Stimulated activated CD8-positive, alpha-beta memory T cell treated with anti-CD3 and anti-CD28 coated beads, Interleukin-4, amount 100 ng/mL, for 4 hours (primary cell): ENCODE measurements at places on chromosomes 4 and X.

GRCh38 chr4:60926624-60927023 is 273.5 kb upstream of the ADGRL3 start:
- DNase-seq = no peak

DNA sequence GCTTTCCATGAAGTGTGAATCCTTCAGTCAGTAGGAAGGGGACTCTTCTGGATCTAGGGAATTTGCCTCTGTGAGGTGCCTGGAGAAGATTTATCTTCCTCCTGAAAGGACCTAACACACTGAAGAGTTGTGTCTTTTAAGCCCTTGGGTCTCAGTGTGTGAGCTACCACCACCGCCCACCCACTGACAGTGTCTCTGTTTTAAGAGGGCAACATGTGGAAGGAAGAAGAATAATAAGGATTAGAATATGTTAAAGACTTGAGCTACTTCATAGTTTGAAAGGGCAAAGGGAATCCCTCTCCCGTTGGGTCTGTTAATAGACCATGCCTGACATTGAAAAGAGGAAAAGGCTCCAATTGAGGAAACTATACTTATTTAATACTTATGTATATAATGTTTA is 64.3 kb upstream of the TLR2 start:
- no peak for DNase-seq

GRCh38 chr4:90317785-90318184 is 190.6 kb downstream of the CCSER1 start:
- no peak for DNase-seq

- DNase-seq = no peak
These were observed 106.7 kb downstream of the SPATA18 start for GRCh38 chr4:52157641-52158316.

GRCh38 chr4:78149751-78150542 is 92.8 kb downstream of the FRAS1 start:
- DNase-seq = no peak

GRCh38 chr4:95044324-95044837 is 286.6 kb downstream of the BMPR1B start:
- DNase-seq = no peak

DNA sequence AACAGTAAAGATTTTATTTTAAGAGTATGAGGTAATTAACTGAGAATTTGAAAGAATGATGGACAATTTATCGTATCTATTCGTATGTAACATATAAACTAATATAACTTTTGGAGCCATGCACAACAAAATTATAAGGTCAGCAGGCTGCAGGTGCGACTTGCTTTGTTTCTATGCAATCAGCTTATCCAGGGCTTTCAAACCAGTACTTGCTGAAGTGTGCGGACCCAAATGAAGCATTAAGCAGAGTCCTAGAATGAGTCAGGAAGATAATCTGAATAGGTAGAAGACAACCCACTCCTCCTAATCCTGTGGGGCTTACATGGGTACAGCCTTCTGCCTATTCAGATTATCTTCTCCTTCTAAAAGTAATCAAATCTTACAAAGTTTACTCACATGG is 2.1 kb downstream of the NSD2 start:
- DNase-seq = no peak

GRCh38 chr4:2441393-2442174 is 22.8 kb downstream of the CFAP99 start:
- DNase-seq = peak; percentile 41

GRCh38 chr4:72975488-72975784 is 94.1 kb downstream of the COX18 start:
- no peak for DNase-seq

DNA sequence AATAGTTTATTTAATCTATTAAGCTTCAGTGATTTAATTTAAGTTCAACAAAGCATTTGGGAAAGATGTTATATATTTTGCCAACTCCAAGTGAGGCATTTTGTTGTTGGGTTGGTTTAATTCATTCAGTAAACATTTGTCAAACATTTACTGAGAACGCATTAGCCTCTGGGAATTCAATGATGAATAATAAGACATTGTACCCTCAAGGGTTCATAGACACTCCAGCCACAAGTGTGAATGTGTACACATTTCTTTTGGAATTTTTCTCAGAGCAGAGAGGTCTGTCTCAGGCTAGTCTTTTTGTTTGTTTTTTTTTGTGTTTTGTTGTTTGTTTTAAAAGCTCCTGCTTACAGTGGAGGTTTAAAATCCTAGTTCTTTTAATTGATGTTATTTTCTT is 203.9 kb downstream of the SOWAHB start:
- DNase-seq = no peak
